ENCODE measurements at places on chromosomes 7 and 10.

GRCh38 chr10:8056378-8056777 is 1.9 kb downstream of the GATA3 start:
- H3K27ac ChIP-seq: peak overlapping the region; percentile 91
- peak overlapping the region; percentile 87 for H3K4me3 ChIP-seq
- H3K36me3 ChIP-seq: no peaks in the 10 kb centered on the region
- H3K4me1 ChIP-seq: no peaks in the 10 kb centered on the region
- no peak for DNase-seq
- peaks cover 26% of the 10 kb centered on the region for H3K27me3 ChIP-seq

DNA sequence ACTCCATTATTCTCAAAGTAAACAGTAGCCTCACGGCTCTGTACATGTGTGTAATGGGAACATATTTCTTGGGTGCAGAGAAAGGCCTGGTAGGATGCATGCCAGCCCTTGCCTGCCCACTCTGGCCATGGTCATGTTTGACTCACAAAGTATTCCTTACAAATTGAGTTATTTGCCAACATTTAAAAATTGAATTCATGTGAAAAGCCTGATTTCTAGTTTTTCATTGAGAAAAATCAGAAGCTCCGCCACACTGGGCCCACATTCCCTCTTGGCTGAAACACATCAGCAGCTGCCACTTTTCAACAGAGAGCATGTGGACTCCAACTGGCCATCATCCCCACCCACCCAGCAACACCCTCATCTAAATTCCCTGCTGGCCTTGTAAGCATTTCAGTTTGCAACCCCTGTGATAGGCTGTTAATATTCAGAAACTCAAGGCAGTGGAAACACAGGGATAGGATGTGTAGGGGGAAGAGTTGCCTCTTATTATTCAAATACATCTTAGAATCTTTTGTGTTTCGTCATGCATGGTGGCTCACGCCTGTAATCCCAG is 40.9 kb downstream of the CDH23 start:
- H3K36me3 ChIP-seq: no peaks in the 10 kb centered on the region
- no peak overlapping the region for H3K27ac ChIP-seq
- H3K4me3 ChIP-seq: no peak overlapping the region
- DNase-seq: no peak
- no peaks in the 10 kb centered on the region for H3K27me3 ChIP-seq
- H3K4me1 ChIP-seq: no peaks in the 10 kb centered on the region

DNA sequence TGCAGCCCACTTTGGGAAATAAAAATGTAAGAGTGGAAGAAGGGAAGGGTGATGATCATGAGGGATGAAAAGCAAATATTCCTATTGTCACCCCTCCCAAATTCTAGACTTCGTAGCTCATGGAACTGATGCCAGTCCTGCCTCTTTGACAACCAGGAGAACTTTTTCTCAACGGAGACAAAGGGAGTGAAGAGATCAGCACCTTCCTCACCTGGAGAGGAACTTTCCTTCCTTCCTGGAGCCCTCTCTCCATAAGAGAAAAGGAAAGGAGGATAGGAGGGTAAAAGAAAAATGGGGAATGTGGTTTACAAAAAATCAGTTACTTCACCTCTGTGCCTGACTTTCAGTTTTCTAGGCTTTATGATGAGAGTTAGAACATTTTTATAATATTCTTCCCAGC is 3.4 kb downstream of the TBX20 start:
- no peak overlapping the region for H3K4me3 ChIP-seq
- H3K36me3 ChIP-seq: no peaks in the 10 kb centered on the region
- DNase-seq: no peak

DNA sequence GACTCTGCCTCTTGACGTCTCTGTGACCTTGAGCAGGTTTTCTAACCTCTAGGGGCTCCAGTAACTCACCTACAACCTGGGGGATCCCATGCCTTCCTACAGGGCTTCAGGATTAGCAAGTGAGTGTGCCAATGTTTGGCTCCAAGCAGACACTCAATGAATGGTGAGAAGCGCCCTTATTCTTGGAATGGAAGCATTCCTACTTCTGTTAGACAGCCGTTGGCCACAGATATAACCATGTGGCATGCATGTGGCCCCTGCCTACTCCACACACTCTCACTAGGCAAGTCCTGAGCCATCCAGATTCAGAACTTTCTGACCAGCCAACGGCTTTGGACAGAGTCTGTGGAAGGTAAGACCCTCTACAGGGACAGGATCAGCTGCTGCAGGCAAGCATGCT is 108.9 kb upstream of the LYZL2 start:
- no peak overlapping the region for H3K27ac ChIP-seq
- DNase-seq: no peak
- no peaks in the 10 kb centered on the region for H3K36me3 ChIP-seq
- H3K27me3 ChIP-seq: no peaks in the 10 kb centered on the region

- H3K4me3 ChIP-seq: no peak overlapping the region
- no peaks in the 10 kb centered on the region for H3K4me1 ChIP-seq
- no peaks in the 10 kb centered on the region for H3K27me3 ChIP-seq
- no peak overlapping the region for H3K27ac ChIP-seq
- no peaks in the 10 kb centered on the region for H3K36me3 ChIP-seq
These were observed 59.7 kb upstream of the CCDC71L start for GRCh38 chr7:106720641-106721040.

- H3K27ac ChIP-seq: no peak overlapping the region
- H3K4me1 ChIP-seq: no peaks in the 10 kb centered on the region
- H3K36me3 ChIP-seq: no peaks in the 10 kb centered on the region
- no peak overlapping the region for H3K4me3 ChIP-seq
- no peak for DNase-seq
These were observed 40.5 kb upstream of the DPYSL4 start for GRCh38 chr10:132146271-132146671.

GRCh38 chr7:945556-946255 is 8.8 kb downstream of the ADAP1 start:
- no peaks in the 10 kb centered on the region for H3K27me3 ChIP-seq
- H3K36me3 ChIP-seq: no peaks in the 10 kb centered on the region
- peak; percentile 95 for DNase-seq
- no peak overlapping the region for H3K4me3 ChIP-seq

- no peak for DNase-seq
- H3K4me1 ChIP-seq: no peaks in the 10 kb centered on the region
- H3K27me3 ChIP-seq: no peaks in the 10 kb centered on the region
- no peak overlapping the region for H3K4me3 ChIP-seq
- no peaks in the 10 kb centered on the region for H3K36me3 ChIP-seq
These were observed 55.1 kb upstream of the ZEB1 start for GRCh38 chr10:31263903-31264302.

DNA sequence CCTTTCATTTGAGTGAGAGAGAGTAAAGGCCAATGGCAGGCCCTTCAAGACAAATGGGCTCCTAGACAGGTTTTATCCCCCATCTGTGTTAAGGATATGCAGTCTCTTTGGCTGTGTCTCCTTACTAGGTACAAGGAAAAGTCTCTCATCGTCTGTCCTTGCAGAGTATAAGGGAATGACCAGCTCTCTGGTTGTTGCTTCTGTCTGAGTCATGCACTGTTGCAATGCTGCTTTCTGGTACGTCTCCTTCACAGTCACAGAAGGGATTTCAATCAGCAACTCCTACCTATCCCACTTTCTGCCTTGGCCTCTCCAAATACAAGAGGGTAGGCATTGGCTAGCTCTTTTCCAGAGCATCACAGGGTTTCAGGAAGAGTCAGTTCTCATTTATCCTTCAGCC is 48.1 kb downstream of the CTTNBP2 start:
- H3K27me3 ChIP-seq: no peaks in the 10 kb centered on the region
- no peak for DNase-seq
- no peak overlapping the region for H3K27ac ChIP-seq
- no peaks in the 10 kb centered on the region for H3K4me1 ChIP-seq
- H3K36me3 ChIP-seq: no peaks in the 10 kb centered on the region

GRCh38 chr7:66810716-66811115 is 70.2 kb downstream of the RABGEF1 start:
- no peak overlapping the region for H3K27ac ChIP-seq
- peaks cover 9% of the 10 kb centered on the region for H3K36me3 ChIP-seq
- H3K4me1 ChIP-seq: no peaks in the 10 kb centered on the region

DNA sequence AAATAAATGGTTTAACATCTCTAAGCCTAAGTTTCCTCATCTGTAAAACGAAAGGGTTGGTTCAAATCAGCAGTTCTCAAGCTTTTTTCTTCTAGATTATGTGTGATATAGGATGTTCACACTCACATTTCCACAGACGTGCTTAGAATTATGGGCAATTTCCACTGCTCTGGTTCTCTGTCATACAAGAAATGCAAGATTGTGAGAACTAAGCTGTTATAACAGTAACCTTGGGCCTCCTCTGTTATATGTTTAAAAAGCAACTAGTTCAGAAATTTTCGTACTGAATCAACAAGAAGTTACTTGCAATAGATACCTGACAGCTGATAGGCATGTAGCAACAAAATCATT is 33.7 kb downstream of the ADD3 start:
- no peak overlapping the region for H3K4me3 ChIP-seq
- no peak overlapping the region for H3K27ac ChIP-seq
- H3K4me1 ChIP-seq: no peaks in the 10 kb centered on the region
- no peaks in the 10 kb centered on the region for H3K27me3 ChIP-seq
- H3K36me3 ChIP-seq: no peaks in the 10 kb centered on the region

DNA sequence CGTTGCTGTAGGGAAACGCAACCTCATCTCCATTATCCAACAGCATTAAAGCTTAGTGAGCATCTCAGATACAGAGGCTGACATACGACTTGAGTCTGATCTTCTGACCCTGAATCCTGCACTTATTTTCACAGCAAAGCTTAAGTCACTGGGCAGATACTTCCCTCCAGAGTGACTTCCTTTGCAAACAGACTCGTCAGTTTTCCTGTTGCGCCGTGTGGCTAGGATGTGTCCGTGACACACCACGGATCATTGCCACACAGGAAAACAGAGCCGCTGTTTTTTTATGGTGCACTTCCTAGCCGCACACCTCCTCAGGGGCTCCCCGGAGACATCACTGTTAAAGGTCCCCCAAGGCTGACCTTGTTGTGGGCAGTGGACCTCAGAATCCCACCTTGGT is 94.9 kb upstream of the MKI67 start:
- no peak overlapping the region for H3K27ac ChIP-seq
- no peaks in the 10 kb centered on the region for H3K27me3 ChIP-seq
- H3K36me3 ChIP-seq: no peaks in the 10 kb centered on the region
- no peak overlapping the region for H3K4me3 ChIP-seq
- DNase-seq: no peak

GRCh38 chr10:119630300-119630699 is 20.9 kb upstream of the BAG3 start:
- no peak overlapping the region for H3K4me3 ChIP-seq
- no peaks in the 10 kb centered on the region for H3K4me1 ChIP-seq
- no peaks in the 10 kb centered on the region for H3K36me3 ChIP-seq

DNA sequence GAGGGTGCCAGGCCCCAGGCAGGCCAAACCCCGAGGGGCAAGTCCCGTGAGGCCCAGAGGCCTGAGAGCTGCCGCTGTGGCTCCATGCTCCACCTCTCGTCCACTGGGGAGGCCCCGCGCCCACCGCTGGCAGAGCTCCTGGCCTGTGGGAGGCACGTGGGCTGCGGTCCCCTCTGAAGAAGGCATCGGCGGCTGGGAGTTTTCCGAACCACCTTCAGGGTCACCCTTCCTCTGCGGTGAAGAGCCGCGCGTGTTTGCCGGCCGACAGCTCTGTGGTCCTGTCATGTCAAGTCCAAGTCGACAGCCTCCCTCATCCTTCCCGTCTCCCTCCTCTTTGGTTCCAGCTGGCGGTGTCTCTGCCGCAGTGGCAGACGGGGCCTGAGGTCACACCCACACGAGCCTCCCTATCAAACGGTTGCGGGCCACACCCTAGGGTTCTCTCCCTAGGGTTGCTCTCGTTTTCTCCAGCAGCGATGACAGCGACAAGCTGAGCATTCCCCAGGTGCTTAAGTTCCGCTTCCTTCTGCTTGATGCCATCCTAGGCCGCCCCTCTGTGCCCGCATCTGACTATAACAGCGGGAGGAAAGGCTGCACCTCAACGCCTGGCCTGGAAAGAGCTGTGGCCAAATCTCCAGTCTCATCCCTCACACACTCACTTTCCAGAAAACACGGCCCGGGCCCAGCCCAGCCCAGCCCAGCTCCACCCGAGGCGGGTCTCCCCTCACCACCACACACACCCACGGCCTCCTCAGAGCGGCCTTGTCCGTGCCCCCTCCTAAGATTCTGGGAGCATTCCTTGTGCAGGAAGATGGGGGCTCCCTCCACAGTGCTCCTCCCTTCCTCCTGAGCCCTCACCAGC is 185.0 kb downstream of the ELFN1 start:
- H3K4me3 ChIP-seq: no peak overlapping the region
- DNase-seq: peak; percentile 50
- no peaks in the 10 kb centered on the region for H3K4me1 ChIP-seq
- no peaks in the 10 kb centered on the region for H3K27me3 ChIP-seq

- no peaks in the 10 kb centered on the region for H3K27me3 ChIP-seq
- no peaks in the 10 kb centered on the region for H3K4me1 ChIP-seq
- no peak overlapping the region for H3K4me3 ChIP-seq
- peak overlapping the region; percentile 86 for H3K27ac ChIP-seq
- DNase-seq: no peak
These were observed 15.0 kb downstream of the SNX8 start for GRCh38 chr7:2299131-2299829.

DNA sequence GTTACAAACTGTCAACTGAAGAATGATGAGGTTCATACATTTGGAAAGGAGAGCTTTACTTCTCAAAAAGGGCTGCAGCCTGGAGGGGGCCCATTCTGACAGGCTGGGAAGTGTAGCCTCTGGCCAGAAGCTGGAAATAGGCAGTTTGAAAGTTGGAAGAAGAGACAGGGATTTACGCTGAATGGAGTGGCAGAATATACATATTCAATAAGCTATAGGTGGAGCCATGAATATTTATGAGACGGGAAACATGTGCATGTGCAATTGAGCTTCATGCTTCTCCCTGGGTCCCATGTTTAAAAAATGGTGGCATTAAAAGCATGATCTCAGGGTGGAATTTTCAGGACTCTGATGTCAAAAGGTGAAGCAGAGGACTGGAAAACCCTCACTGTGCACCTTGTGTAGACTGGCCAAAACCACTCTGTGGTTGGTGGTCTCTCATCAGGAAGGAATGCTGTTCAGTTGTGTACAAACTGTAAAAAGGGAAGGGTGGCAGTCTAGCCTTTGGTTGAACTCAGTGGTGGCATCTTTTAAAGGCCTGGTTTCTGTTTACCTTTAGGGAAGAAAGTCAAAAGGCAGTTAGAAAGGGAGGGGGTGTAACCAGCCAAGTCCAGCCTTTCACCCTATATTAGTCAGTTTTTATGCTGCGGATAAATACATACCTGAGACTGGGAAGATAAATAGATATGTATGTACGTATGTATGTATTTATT is 7.2 kb upstream of the ACTR3B start:
- no peaks in the 10 kb centered on the region for H3K27me3 ChIP-seq
- no peak overlapping the region for H3K27ac ChIP-seq
- DNase-seq: no peak
- H3K4me3 ChIP-seq: no peak overlapping the region

DNA sequence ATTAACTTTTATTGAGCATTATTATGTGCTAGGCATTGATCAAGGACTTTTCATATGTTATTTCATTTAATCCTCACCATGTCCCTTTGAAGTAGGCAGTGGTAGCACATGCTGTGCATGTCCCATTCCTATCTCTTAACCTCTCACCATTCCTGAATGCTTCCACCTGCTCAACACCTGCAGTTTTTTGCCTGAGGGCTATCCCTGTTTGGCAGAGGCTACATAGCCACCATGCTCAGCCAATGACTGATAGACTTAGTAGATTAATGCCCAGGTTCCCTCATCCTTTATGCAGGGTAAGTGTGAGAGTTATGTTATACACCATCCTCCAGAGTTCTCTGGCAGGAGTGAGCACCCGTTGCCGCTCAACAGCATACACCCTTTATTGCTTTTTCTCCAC is 387.8 kb downstream of the BBS9 start:
- no peaks in the 10 kb centered on the region for H3K4me1 ChIP-seq
- H3K4me3 ChIP-seq: no peak overlapping the region
- no peak for DNase-seq
- H3K27ac ChIP-seq: no peak overlapping the region
- no peaks in the 10 kb centered on the region for H3K36me3 ChIP-seq
- H3K27me3 ChIP-seq: no peaks in the 10 kb centered on the region

Measured in breast epithelium (tissue), 4 donors.